GOT3 (cell line): ENCODE measurements at places on chromosomes 13 and 19.

DNA sequence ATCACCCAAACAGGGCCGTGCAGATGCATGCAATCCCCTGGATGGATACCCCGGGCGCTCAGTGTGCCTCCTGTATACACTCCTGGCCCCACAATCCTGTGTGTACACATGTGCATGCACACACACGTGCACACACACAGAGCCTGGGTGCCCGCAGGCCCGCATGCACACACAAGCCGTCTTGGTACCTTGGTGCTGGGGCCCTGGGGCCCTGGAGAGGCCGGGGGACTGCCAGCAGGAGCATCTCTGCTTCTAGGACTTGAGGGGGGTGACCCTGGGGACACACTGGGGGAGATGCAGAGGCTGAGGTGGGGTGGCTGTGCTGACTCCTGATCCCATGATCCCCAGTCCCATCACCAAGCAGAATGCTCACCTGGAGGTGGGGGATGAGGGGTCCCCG lies 15.6 kb upstream of the EPOR start:
- DNase-seq, result no peak

DNA sequence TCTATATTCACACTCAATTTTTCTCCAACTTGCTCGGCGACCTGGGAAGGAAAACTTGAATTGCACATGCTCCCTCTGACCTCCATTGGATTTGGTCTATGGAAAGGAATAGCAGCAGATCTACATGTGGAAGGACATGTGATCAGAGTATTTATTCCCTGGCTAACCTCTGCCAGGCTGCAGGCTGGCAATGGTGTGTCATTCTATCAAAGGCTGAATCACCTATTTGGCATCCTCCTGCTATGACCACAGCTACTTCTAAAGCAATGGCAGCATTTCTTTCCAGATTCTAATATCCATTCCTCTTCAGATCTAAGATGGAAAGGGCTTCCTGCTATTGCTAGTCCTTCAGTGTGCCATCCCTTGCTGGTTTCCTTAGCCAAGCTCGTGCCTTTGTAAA lies 144.3 kb upstream of the FREM2 start:
- DNase-seq, result peak; percentile 3

- DNase-seq, result no peak
Measured at GRCh38 chr19:20182222-20182785, 15.3 kb downstream of the ZNF486 start.

DNA sequence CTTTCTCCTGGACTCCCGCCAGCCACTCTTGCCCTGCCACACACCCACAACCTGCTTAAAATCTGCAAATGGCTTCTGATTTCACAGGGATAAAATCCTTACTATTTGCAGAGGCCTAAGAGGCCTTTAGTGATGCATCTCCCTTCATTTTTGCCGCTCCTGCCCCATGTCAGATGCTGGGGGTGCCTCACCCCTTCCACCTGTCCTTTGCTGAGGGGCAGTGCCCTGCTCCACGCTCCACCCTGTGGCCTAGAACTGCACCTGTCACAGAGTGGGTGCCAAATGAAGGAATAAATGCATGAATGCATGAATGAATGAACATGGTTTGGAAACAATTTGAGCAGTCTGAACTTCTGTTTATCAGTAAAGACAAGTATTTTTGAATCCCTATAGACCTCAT lies 34.1 kb upstream of the UQCRFS1 start:
- no peak for DNase-seq

DNA sequence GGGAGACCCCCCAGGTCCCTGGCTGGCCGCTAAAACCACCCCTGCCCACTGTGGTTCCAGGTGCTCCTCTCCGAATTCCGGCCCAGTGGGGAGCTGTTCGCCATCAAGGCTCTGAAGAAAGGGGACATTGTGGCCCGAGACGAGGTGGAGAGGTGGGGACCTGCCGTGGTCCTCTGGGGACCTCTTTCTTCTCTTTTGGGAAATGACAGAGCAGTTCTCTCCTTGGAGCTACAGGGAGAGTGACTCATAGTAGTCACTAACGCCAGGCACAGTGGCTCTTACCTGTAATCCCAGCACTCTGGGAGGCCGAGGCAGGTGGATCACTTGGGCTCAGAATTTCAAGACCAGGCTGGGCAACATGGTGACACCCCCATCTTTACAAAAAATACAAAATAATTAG lies 7.3 kb downstream of the PTGER1 start:
- no peak for DNase-seq

GRCh38 chr13:45768656-45769479 lies 66.7 kb downstream of the CBY2 start:
- no peak for DNase-seq

- no peak for DNase-seq
Measured at GRCh38 chr19:40139533-40140287, 49.0 kb upstream of the ZNF780A start.

- DNase-seq, result no peak
Measured at GRCh38 chr19:21519488-21519887, 14.1 kb downstream of the ZNF429 start.

GRCh38 chr19:43501661-43502418 lies 2.7 kb downstream of the PHLDB3 start:
- DNase-seq, result no peak

DNA sequence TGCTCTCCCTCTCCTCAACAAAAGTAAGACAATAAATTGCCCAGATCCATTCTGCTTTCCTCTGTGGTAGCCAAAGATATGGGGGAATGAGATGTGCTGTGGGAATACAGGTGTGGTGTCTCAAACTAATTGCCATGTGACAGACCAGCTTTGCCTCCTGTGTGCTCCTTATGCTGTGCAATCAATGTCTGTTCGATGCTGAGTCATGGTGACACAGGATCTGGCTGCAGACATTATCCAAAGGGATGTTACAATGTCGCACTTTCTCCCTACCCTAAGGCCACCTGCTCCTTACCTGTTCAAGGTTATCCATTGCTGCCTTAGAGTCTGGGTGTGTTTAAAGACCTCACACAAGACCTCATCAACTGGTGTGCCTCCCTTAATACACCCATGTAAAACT lies 32.5 kb downstream of the FGF14 start:
- no peak for DNase-seq

DNA sequence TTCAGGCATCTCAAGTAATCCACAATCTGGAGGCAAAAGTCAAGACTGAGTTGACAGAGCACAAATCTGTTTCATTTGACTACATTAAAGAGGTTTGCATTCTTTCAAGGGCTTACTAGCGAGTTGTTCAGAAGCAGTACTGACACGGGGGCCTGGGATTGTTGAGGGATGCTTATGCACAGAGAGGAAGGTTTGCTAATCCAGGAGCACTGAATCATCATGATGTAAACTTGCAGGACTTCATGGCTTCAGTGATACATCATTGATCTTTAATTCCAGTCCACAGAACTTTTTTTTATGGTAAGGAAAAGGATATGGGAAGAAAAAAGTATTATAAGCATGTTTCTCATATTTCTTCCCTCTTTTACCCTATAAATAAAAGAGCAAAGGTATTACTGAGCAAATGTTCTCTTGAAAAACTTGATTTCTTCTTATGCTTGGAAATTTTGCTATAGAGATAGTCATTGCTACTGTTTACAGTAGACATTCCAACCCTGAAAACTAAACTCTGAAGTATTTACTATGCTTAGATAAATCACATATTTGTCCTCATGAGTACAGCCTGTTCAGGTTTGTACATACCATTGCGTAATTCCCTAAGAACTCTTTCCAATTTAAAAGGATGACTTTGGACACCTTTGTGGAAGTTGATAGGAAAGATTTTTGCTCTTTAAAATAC lies 65.8 kb upstream of the KPNA3 start:
- no peak for DNase-seq

- DNase-seq, result no peak
Measured at GRCh38 chr13:40657307-40657706, 9.1 kb downstream of the FOXO1 start.

GRCh38 chr13:95784161-95784899 lies 107.4 kb downstream of the DNAJC3 start:
- DNase-seq, result no peak

GRCh38 chr13:99847318-99847750 lies 124.2 kb downstream of the ZIC5 start:
- DNase-seq, result no peak

GRCh38 chr13:32471187-32471922 lies 43.4 kb upstream of the N4BP2L1 start:
- DNase-seq, result no peak
